ENCODE measurements at places on chromosomes 1 and 21.

DNA sequence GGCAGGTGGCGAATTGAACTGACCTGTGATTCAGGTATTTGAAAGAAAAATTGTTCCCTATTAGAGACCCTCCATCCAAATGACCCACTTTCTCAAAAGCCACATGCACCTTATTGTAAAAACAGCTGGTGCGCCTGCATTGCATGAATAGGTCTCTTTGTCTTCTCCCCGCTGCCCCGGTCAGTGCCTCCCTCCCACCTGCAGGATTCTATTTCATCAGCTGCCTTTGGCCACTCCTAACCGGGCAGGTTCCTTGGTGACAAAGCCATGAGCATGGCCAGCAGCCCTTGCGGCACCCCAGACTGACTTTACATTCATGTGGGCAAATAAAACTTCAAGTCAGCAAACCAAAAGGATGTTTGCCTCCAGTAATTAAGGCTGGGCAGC, 6.4 kb downstream of the TMPRSS3 start:
- no peak for DNase-seq

DNA sequence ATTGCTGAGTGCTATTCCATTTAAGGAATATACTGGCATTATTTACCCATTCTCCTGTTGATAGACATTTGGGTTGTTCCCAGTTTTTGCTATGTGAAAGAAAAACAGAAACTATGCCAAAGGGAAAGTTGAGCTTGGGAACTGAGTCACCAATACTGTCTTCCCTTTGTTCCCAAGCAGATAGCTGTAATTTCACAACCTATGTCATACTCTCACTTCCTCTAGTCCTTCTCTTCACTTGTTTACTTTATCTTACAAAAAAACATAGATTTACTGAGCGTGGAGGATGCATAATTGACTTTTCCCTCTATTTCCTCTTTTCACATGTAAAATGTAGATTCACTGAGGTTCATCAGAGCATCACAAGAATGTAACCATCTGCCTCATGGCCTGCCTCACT, 32.4 kb upstream of the PGBD5 start:
- DNase-seq = no peak

- peak; percentile 75 for DNase-seq
Measured at GRCh38 chr21:46097336-46098293, at the start of gene COL6A2. COL6A2 (plus strand) TSS chr21:46098112.

DNA sequence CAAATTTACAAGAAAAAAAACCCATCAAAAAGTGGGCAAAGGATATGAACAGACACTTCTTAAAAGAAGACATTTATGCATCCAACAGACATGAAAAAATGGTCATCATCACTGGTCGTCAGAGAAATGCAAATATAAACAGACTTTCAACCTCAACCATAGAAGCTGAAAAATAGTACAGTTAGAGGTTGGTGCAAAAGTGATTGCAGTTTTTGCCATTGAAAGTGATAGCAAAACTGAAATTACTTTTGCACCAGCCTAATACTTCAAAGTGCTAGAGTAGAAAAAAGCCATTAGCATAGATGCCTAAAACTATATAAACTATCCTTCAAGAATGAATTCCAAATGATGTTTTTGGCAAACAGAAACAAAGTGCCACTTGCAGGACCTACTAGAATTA, 365.8 kb upstream of the DPYD start:
- no peak for DNase-seq

DNA sequence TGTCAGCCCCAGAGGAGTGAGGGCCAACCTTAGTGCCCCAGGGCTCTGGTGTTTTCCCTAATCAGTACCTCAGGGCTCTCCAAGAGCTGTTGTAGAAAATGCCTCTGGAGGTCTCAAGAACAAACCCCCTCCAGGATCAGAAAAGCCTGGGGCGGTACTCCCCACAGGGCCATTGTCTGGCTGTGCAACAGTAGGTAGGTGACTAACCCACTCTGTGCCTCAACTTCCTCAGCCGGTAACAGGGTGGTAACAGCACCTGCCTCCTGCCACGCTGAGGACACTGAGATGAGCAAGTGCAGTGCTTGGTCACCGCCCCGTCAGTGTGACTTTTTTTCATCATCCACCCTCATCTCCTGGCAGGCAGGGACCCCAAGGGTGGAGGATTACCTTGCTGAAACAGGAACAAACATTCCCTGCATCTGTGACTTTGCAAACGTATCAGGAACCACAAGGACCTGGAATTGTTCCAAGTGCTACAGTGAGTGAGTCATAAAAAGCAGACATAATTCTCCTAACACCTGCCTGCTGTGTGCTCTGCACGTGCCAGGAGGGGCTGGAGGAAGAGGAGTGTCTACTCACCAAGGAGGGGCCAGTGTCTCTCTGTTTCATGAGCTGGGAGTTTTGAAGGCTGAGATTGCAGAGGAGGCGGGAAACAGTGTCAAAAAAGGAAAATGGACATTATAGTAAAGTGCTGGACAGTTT, 440.8 kb downstream of the NPHP4 start:
- no peak for DNase-seq

DNA sequence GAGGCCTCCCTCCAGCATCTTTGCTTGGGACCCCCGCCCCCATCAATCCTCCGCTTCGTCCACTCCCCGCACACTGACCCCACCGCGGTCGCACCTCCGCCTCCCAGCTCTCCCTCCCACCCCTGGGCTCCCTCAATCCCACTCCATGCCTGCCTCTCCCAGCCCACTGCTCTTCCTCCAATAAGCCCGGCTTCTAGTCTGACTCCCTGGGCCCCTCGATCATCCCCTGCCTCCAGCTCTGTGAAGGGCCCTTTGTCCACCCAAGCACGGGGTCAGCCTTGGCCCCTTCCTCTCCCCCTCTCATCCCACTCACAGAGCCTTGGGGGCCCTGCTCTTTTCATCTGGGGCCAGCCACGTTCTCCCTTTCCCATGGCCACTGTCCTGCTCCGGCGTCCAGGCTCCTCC, 1.5 kb upstream of the TMEM200B start:
- DNase-seq = no peak

GRCh38 chr1:8325771-8326170, 7.9 kb downstream of the SLC45A1 start:
- DNase-seq = no peak

DNA sequence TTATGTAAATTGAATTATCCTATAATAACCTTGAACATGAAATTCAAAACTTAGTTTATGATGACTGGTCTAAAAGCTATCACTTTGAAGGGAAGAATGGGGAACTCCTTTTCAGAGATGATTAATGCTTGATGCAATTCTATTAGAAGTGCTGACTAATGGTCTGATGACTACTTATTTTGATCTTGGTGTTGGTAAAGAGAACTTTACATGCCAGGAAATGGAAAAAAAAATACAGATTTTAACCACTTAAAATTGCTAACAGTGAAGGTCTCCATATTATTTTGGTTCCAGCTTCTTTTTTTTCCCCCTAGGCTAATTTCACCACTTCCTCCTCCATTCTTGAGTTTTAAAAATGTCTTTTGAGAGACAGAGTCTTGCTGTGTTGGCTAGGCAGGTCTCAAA, 22.9 kb downstream of the S1PR1 start:
- no peak for DNase-seq

GRCh38 chr1:3139451-3139852, 70.4 kb downstream of the PRDM16 start:
- no peak for DNase-seq

DNA sequence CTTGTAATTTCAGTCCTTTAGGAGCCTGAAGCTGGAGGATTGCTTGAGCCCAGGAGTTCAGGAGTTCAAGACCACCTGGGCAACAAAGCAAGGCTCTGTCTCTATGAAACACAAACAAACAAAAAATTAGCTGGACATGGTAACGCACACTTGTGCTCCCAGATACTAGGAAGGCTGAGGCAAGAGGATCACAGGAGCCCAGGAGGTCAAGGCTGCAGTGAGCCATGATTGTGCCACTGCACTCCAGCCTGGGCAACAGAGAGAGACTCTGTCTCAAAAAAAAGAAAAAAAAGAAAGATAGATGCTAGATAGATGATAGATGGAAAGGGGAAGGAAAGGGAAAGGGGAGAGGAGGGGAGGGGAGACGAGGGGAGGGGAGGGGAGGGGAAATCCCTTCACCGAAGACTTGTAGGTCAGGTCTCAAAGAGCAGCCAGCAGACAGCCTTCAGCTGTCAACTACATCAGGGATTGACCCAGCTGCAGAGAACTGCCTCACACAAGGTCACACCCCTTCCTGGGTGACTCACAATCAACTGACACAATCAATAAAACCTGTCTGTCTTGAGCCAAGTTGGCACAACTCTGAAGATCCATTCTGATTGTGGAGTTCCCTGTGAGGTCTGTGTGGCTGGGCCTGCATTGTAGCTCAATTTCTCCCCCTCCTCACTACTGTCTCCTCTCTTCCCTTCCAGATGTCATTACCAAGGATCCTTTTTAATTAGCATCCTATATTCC, 200.6 kb downstream of the RGS7 start:
- peak; percentile 62 for DNase-seq

- no peak for DNase-seq
Measured at GRCh38 chr1:222525951-222526350, 22.0 kb downstream of the HHIPL2 start.

- no peak for DNase-seq
Measured at GRCh38 chr1:66445492-66446181, 88.3 kb upstream of the SGIP1 start.

- no peak for DNase-seq
Measured at GRCh38 chr1:217088521-217089284, 365.5 kb upstream of the ESRRG start.

GRCh38 chr1:231519166-231519565, 9.3 kb upstream of the TSNAX start:
- no peak for DNase-seq

DNA sequence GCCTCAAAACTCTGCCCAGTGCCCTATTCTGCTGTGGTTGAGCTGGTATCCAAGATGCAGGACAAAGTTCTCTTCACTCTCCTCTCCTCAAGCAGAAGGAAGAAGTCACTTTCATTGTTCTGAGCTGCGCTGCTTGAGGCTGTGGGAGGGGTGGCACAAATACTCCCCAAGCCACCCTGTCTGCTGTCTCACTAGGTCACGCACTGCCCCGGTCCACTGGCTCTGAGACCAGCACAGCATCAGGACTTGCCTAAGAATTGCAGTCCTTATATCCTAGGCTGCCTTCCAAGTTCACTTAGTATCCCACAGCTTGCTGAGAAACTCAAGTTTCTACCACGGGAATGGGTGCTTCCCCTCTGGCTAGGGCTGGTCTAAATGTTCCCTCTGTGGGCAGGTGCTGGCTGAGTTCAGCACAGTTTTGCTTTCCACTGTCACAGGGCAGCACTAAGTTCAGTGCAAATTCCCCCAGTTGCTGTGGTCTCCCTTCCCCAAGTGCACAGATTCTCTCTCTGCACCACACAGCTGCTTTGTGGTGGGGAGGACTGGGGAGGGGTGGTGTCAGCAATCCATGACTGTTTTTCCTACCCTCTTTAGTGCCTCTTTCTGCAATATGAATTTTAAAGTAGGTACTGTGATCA, 32.4 kb downstream of the SLC9C2 start:
- DNase-seq = no peak
